NCI-H1694 treated with DMSO at 0.1 percent for 48 hours (cell line): ENCODE measurements at places on chromosomes 3 and 15.

- peak; percentile 41 for DNase-seq
Observed at GRCh38 chr3:141091426-141091825, 40.3 kb downstream of the SPSB4 start.

GRCh38 chr15:48433226-48433886 is 102.1 kb downstream of the DUT start:
- no peak for DNase-seq

GRCh38 chr3:188150982-188151381 is 3.0 kb upstream of the LPP start:
- DNase-seq: no peak

GRCh38 chr3:176663837-176664831 is 533.1 kb downstream of the TBL1XR1 start:
- DNase-seq: peak; percentile 80

DNA sequence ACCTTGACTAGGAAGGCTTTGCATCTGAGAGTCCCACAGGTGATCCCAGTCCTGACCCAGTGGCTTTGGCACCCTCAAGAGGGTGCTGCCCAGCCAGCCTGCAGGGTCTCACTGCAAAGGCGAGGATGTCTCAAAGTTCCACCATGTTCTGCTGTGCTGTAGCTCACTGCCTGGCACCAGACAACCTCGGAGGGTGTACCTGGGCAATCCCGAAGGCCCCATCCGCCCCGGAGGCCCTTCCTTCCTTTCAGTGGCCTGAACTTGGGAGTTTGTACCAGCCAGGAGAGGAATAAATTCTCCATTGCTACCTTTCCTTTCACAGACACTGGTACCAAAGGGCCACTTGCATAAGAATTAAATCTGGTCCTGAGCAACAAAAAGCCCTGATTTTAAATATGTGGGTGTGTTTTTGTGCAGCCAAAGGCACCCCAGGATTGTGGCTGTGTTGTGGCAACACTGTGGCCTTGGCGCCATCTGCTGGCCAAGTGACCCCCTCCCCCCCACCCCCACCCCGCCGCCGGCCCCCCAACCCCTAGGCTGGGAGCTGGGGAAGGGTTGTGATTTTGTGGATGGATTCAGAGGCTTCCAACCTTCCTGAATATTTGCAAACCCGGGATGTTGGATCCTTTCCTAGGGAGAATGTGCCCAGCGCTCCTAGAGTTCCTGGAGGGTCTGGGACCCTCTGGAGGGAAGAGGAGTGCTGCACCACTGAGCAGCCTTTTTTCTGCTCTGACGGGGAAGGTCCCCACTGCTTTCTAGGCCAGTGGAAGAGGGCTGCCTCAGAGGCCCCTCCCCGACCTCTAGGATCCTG is 9.7 kb upstream of the PTPN23 start:
- DNase-seq: no peak

DNA sequence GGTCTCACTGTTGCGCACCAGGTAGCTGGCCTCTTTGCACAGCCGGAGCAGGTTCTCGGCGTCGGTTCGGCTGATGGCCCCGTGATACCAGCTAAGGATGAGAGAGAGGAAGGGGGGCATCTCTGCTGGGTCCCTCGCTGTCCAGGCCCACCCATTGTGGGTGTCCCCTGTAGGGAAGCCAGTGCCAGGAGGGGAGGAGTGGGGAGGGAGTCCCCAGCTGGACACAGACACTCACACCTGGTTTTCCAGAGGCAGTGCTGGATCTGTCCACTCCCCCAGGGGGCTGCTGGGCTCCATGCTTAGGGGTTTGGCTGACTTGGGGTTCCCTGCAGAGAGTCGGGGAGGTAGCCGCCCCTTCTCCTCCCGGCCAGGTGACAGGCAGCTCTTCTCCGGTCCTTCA is 15.9 kb downstream of the SHF start:
- no peak for DNase-seq

DNA sequence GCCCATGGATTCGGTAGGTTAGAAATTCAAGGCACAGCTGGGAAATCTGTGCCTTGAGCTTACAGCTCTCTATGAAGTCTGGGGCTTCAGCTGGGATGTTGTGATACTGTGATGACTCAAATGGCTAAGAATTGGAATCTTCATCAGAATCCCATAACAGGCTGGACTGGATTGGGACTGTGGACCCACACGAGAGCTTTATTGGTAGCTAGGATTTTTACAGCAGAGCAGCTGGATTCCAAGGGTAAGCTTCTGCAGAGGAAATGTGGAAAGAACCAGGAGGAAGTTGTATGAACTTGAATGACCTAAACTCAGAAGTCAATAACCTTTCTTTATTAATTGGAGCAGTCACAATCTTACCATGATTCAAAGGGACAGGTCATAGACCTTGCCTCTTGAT is 1187.1 kb downstream of the ROBO1 start:
- no peak for DNase-seq

- peak; percentile 34 for DNase-seq
Observed at GRCh38 chr3:172687501-172687900, 23.4 kb downstream of the NCEH1 start.

GRCh38 chr3:147937341-147937740 is 528.2 kb downstream of the ZIC1 start:
- DNase-seq: no peak

- peak; percentile 67 for DNase-seq
Observed at GRCh38 chr15:69067296-69067695, 52.8 kb downstream of the NOX5 start.

DNA sequence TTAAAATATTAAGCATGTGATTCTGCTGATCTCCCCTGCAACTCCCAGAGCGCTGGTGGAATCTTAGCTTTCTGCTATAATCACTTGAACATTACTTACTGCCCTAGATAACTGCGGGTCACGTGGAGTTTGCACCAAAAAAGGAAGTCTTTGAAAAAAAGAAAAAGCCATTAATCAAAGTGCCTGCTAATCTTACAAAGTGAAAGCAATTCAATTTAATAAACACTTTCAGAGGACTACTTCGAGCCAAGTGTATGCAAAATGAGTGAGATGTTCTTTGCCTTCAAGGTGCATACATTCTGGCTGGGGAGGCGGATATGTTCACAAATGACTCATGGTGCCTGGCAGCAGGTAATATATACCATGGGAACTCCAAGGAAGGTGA is 109.9 kb upstream of the GAP43 start:
- no peak for DNase-seq

DNA sequence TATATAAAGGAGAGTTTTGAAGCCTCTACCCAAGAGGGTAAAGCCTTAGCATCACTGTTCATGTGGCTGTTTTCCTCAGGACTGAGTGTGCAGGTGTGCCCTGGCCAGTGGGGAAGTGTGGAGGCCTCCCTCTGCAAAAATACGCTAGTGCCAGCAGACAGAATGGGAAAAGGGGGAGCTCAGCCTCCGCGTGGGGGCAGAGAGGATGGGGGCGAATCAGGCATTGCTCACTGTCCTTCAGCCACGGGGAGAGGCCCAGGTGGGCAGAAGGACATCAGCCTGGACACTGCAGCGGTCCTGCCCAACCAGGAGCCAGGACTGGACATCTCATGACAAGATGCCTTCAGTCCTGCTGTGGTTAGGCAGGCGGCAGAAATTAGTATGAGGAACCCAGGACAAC is 10.1 kb downstream of the LTF start:
- no peak for DNase-seq

DNA sequence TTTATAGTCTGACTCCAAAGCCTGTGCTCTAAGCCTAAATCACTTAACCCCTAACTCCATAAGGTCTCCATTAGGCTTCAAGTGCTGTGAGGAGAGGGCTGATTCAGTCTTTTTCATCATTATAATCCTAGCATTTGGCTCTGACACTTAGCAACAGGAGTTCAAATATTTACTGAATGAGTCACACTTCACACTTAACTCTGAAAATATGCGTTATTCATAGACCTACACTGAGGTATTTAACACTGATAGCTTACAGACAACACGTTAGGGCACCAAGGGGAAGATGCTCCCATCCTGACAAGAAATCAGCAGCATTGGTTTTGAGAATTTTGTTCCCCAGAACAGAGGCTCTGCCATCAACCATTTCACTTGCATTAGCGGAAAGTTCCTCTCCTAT is 53.5 kb downstream of the MSL2 start:
- DNase-seq: no peak

GRCh38 chr3:115169808-115170207 is 22.7 kb upstream of the ZBTB20 start:
- peak; percentile 3 for DNase-seq

GRCh38 chr15:41659190-41659589 is 1.0 kb upstream of the MGA start:
- no peak for DNase-seq

DNA sequence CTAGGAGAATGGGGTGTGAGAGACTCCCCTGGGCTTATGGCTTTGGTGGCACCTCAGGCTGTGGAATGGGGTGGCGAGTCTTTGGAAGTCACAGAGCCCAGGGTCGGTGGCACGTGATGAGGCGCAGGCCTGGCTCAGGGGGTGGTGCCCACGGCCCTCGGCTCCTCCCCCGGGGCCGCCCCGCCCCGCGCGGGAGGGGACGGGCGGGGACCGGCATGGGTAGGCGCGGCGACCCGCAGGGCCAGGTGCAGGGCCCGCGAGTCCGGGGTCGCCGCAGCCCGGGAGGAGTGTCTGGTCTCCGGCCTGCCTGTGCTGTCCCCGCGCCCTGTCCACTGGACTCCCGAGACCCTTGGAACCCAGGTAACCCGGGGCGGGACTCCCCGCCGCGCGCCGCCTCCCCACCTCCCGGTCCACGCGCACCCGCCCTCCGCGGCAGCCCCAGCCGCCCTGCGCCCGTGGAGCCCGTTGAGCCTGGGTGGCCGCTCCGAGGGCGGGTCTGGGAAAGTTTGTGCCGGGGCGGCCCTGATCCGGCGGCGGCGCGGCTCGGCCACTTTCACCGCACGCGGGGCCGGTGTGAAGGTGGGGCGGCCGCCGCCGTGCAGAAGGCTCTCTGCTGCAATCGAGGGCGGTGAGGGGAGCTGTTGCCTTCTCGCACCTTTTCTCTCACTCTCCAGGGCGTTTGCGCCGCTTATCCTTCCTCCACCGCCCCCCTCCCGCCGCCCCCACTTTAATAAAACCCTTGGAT is at the start of gene PAQR5:
Gene PAQR5 (plus strand): TSS at position 216 of the 745 bp plus-strand sequence. CDS start 61,169 bp downstream, outside the sequence.
- no peak for DNase-seq

DNA sequence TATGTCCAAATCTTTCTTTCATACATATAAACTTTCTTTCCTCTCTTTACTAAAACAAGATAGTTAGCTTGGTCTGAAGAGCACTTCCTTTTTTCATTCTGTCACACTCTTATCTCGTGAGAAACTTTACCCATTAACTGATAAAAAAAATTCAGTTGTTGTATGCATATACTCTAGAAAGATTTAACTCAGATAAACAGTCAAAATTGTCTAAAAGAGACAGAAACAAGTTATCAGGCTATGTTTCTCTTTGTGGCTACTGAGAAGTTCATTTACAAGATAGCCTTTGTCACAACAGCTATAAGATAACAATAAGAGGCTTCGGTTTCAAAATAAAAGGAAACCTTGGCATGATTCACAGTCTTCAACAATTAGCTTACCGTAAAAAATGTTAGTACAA is 235.7 kb upstream of the ATP10A start:
- DNase-seq: no peak

GRCh38 chr3:123294296-123294938 is 92.7 kb downstream of the SEC22A start:
- no peak for DNase-seq

- DNase-seq: no peak
Observed at GRCh38 chr3:152383136-152383606, 114.4 kb downstream of the MBNL1 start.

DNA sequence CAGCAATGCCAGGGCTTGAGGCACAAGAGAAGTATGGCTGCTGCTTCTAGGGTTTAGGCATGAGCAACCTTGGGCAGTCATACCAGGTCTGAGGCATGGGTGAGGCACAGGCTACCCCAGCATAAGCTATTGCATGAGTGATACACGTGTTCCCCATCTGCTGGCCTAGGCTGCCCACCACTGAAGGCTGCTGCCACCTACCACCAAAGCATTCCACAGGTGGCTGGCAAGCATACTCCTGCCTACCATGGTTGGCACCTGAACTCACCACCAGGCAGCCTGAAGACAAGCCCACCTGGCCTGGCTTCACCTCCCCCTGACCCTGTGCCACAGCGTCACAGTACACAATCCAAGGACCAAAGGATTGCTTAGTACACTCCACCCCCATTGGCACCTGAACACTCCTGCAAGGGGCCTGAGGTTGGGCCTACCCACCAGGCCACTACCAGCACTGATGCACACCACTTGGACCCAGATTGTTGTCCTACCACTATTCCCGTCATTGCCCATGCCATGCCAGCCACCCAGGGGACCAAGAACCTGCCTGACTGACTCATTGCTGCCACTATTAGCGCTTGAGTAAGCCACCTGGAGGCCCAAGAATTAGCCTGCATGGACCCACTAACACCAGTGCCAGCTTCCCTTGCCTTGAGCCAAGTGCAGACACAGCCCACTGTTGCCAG is 115.7 kb downstream of the STT3B start:
- DNase-seq: no peak

DNA sequence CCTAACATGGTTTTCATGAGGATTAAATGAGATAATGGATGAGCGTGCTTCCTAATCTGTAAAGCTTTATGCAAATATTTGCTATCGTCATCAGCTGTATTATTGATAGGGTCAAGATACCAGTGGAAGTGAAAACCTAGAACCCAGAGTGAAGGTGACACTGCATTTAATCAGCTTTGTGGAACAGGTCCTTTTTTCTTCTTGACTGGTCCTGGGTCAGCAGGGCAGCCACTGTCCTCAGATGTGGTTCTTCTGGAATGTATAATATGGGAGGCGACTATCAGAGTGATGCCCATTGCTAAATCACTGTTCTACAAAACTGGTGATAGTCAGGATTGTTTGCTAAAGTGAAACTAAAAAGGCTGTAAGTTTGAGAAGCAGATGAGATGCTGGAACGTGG is 41.4 kb downstream of the SORD start:
- no peak for DNase-seq

GRCh38 chr3:49714728-49715550 is 4.5 kb downstream of the AMIGO3 start:
- DNase-seq: no peak

- no peak for DNase-seq
Observed at GRCh38 chr3:128730471-128730870, 4.5 kb downstream of the RAB7A start.
